ENCODE measurements at places on chromosomes 16 and 17.

- no peak for DNase-seq
These were observed at the start of gene TMEM100 for GRCh38 chr17:55722742-55723487. Gene TMEM100 (minus strand): TSS chr17:55722864. CDS start chr17:55721070, 1,794 bp downstream.

DNA sequence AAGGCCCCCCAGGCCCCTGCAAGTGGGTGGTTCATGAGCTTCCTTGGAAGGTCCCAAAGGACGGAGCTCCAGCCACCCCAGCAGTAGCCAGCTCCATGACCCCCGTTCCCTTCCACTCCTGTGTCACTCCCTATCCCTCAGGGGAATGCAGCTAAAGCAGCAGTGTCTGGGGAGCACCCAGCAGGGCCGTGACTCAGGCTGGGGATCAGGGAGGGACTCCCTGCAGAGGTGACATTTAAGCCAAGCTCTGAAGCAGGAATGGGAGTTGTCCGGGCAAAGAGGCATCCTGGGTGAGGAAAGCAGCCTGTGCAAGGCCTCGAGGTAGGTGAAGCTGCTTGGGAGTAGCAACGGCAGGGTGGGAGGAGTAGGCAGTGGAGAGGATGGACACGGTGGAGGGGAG, 11.1 kb upstream of the NPTX1 start:
- DNase-seq, result no peak

GRCh38 chr16:65307286-65307685, 185.4 kb upstream of the CDH11 start:
- no peak for DNase-seq

GRCh38 chr16:50974438-50975036, 176.5 kb downstream of the SALL1 start:
- DNase-seq, result no peak

- no peak for DNase-seq
These were observed 38.2 kb downstream of the CLEC16A start for GRCh38 chr16:10982465-10983150.
